Fibroblast of lung (primary cell): ENCODE measurements at places on chromosomes 4 and X.

DNA sequence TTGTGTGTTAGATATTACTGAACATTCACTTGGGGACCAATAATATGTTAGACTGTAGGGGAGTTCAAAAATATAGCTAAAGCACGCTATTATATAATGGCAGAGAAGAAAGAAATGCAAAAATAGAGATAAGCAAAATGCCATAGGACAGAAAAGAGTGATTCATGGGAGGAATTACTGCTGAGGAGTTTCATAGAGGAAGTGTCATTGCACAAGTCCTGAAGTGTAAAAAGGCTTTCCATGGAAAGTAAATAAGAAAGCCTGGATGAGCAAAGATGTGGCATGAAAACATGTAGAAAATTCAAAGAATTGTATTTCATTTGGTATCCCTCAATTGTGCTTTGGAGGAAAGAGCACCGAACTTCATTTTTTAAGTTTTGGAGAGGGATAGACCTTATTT, 14.5 kb downstream of the HMGB2 start:
- peak; percentile 7 for DNase-seq

DNA sequence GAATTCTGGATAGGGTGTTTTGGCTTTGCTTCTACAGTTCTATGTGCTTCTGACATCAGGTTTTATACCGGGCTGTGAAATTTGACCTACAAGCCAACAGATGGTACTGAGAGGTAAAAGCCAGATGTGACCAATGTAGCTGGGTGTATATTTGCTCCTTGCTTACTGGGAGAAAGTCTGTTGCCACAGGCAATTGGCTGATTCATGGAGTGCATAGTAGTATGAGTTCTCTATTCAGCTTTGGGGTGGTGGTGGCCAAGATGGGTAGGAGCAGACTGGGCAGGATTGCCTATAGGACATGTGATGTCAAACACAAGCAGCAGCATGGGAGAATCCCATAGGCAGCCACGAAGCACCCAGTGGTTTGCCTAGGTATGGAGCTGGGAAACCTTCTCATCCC, 1827.0 kb downstream of the C4orf33 start:
- DNase-seq = no peak

- DNase-seq = no peak
These were observed 120.0 kb downstream of the PDLIM5 start for GRCh38 chr4:94571715-94572114.

GRCh38 chrX:7435822-7436221, 287.9 kb upstream of the PUDP start:
- DNase-seq = no peak

DNA sequence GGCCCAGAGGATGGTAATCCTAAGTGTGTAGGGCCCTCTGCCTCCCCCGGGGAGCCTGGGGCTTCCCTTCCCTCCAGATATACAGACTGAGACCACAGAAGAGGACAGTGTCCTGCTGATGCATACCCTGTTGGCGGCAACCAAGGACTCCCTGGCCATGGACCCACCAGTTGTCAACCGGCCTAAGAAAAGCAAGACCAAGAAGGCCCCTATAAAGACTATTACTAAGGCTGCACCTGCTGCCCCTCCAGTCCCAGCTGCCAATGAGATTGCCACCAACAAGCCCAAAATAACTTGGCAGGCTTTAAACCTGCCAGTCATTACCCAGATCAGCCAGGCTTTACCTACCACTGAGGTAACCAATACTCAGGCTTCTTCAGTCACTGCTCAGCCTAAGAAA, 1.9 kb downstream of the TRO start:
- DNase-seq = no peak
